RPMI7951 (cell line): ENCODE measurements at places on chromosomes 1 and 21. TPM values are rescaled to one million over a fixed set of nuclear protein-coding genes. Genes with fewer than 3 reads are reported as not detected.

Gene UMODL1
- total RNA-seq, result not detected in 2 replicates

Gene HDGF
- 230 and 306 TPM in 2 replicates for total RNA-seq

Gene PAQR6
- total RNA-seq, result 0.12 and 0.29 TPM in 2 replicates

Gene ANKRD65
- total RNA-seq, result not detected in 2 replicates

Gene MYCL
- total RNA-seq, result 0.10 and 0.12 TPM in 2 replicates

Gene ASCL5
- total RNA-seq, result not detected in 2 replicates
